ENCODE measurements at places on chromosomes 12 and 14.

GRCh38 chr12:57086493-57087009 is 2.4 kb upstream of the NAB2 start:
- peak; percentile 58 for DNase-seq

- DNase-seq = no peak
Measured at GRCh38 chr14:52850451-52850909, 59.1 kb upstream of the GNPNAT1 start.

- no peak for DNase-seq
Measured at GRCh38 chr12:94098466-94098865, 49.9 kb upstream of the PLXNC1 start.

DNA sequence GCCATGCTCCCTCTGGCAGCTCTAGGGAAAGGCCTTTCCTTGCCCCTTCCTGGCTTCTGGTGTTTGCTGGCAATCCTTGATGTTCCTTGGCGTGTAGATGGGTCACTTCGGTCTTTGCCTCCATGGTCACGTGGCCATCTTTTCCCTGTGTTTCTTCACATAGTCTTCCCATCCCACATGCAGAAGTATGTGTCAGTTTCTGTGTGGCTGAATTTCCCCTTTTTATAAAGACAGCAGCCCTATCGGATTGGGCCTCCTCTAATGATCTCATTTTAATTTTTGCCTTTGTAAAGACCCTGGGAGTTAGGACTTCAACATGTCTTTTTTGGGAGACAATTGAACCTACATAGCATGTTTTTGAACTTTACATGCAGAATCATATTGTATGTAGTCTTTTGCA is 107.2 kb upstream of the FGD4 start:
- DNase-seq = no peak

DNA sequence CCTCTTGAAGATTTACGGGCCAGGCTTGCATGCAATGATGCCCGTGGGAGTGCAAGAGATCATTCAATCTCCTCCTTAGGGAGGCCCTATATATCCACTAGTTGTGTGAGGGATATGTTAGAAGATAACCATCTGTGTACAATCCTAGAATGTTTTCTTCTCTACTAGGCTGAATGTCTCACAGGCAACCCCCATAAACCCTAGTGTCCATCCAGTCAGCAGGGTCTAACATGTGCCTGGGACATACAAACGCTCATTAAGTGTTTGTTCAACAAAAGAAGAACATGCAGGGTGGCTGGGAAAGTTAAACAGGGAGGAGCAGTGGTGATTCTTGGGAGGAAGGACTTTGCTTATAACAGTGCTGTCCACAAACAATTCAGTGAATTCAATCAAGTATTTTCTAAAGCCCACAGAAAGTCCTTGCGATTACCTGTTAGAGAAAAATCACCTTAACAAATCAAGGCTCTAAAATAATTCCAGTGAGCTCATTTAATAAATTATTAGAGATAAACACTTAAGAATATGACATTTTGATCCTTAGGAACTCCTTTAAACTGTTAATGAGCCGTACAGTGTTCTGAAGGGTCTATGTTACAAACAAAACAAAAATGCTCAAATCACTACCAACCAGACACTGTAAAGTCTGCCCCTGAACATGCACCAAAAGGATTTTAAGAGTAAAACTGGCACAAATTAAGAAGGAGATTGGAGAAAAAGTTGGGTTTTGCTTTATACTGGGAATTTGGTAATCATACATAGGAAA is 96.6 kb upstream of the FERMT2 start:
- no peak for DNase-seq

- no peak for DNase-seq
Measured at GRCh38 chr14:75595226-75595625, 16.8 kb downstream of the FLVCR2 start.

DNA sequence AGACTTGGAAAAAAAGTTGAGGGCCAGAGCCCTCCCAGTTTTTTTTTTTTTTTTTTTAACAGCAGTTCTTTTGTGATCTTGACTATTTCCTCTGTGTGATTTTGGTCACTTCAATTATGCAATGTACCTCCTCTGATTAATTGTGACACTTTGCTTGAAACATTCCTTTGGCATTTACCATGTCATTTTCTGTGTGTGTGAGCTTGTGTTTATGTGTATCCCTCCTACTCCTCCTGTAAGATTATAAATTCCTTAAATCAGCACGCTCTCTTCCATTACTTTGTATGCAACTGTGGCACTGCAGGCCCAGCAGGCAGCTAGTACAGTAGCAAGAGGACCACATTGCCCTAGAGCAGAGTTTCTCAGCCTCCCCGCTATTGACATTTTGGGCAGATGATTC is 33.2 kb upstream of the GALNT16 start:
- DNase-seq = no peak

- no peak for DNase-seq
Measured at GRCh38 chr14:55749201-55749812, 169.3 kb downstream of the KTN1 start.

GRCh38 chr14:43172899-43173548 is 1334.1 kb downstream of the FSCB start:
- no peak for DNase-seq

DNA sequence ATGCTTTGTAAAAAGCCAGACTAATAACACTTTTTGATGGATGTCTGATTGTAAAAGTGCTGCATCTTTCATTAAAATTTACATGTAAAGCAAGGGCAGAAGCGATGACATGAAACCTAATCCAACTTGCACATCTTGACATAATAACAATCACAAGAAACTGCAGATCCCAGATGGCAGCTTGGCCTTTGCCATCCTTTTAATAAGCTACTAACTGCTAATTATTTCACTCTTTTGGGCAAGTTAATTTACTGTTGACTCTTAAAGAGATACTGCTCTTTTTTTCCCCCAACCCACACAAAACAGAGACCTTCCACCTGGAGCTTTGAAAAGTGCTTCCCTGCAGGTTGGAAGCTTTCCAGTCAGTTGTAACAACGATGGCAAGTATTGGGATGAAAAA is 137.5 kb downstream of the NRXN3 start:
- no peak for DNase-seq
